ENCODE measurements at places on chromosomes 6 and 20. TPM values are rescaled to one million over a fixed set of nuclear protein-coding genes. Genes with fewer than 3 reads are reported as not detected.

Gene CEP57L1
- total RNA-seq = 23.0 TPM

Gene PXDC1
- 87.6 TPM for total RNA-seq

Gene MCM3
- total RNA-seq = 91.9 TPM

Gene EYS
- under 0.01 TPM for total RNA-seq

Gene GSTA1
- not detected for total RNA-seq

Gene TLDC2
- not detected for total RNA-seq

Gene PREX1
- total RNA-seq = 61.7 TPM

Gene PSORS1C2
- total RNA-seq = not detected

Gene PTCRA
- total RNA-seq = not detected

Gene COL11A2
- 0.09 TPM for total RNA-seq

Gene TPBG
- 4.9 TPM for total RNA-seq

Gene NOP56
- 243 TPM for total RNA-seq

Gene TMX4
- total RNA-seq = 10.7 TPM

Gene ENPP5
- total RNA-seq = not detected

Gene KHDC1L
- not detected for total RNA-seq

Gene NUP43
- 23.7 TPM for total RNA-seq

Gene GRM4
- total RNA-seq = 0.09 TPM

Gene SLC17A1
- total RNA-seq = not detected

Gene FKBP1C
- total RNA-seq = 1.6 TPM

Gene HEY2
- 1.1 TPM for total RNA-seq

Gene SLC35F1
- total RNA-seq = not detected

Gene ADA
- 27.7 TPM for total RNA-seq

Gene VWA7
- 0.09 TPM for total RNA-seq

Gene TMEM170B
- total RNA-seq = 1.1 TPM

Gene CAP2
- 5.0 TPM for total RNA-seq

Gene FUT9
- not detected for total RNA-seq

Gene LRRN4
- total RNA-seq = not detected

Gene PROCR
- 309 TPM for total RNA-seq
